ENCODE measurements at places on chromosomes 16 and 17.

DNA sequence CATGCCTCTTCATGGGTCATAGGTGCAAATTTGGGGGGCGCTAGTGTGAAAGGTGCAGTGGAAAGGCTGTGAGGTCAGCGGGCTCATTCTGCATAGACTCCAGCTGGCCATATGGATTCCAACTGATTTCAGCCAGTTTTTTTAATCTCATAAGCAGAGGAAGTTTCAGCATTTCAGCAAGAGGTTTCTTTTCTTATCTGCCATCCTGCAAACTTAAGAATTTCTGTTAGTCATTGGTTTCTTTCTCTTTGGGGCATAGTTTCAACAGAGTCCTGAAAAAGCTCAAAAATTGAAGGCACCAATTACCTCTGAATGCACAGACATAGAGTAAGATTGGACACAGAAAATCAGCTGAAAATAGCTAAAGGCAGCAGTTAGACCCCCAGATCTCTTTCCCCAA is 16.2 kb upstream of the ALOX15 start:
- no peak for DNase-seq

GRCh38 chr17:841313-841712 is 59.2 kb downstream of the MRM3 start:
- no peak for DNase-seq

DNA sequence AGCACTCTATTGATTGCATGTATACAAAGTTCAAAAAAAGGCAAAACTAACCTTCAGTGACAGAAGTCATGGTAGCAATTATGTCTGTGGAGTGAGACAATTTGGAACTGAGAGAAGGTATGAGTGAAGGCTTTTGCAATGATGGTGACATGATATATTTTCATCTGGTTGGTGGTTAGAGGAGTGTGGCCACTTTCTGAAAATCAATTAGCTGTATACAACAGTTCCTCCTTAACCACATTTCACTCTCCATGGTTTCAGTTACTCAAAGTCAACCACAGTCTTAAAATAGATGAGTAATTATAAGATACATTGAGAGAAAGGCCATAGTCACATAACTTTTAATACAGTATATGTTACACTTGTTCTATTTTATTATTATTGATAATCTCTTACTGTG is 26.2 kb downstream of the ADAMTS18 start:
- no peak for DNase-seq

DNA sequence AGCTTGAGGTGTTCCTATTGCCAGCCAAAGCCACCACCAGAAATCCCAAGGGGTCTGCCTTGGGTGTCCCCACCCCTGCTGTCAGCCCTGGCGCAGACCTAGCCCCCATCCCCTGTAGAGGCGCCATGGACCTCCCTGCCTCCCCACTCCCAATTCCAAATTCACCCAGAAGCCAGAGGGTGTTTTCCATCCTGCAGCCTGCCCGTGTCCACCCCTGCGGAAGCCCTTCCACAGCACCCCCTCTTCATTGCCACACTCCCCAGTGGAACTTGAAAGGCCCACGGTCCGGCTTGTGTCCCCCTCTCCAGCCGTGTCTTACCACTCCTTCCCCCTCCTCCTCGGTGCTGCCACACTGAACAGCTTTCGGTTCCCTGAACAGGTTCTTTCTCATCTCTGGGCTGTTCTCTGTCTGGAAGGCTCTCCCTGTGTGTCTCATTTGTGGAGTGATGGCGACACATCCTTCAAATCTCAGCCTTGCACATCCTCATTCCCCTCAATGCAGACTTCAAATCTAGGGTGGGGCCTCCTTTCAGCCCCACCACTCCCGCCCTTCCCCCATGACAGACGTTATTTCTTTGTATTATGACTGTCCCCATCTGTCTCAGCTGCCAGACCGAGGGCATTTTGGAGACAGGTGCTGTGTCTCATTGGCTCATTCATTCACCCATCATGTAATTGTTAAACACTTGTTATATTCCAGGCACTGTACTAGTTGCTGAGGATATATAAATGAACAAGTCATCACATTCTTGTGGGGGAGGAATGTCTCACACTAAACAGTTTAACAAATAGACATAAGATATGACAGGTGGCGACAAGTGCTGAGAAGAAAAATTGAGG is 36.3 kb downstream of the ADGRG5 start:
- no peak for DNase-seq

DNA sequence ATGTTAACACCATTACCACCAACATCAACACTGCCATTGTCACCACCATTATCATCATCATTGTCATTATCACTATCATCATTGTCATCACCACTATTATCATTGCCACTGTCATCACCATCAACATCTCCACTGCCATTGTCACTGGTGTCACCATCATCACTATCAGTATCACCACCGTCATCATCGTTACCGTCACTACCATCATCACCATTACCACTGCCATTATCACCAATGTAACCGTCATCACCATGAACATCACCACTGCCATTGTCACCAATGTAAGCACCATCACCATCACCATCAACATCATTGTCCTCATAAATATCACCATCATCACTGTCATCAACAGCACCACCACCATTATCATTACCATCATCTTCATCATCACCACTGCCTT is 633.2 kb upstream of the EEF2KMT start:
- DNase-seq, result no peak

- no peak for DNase-seq
Observed at GRCh38 chr17:18327556-18327955, 12.5 kb downstream of the SMCR8 start.

All from GM13976 (cell line).